ENCODE measurements at places on chromosomes 2 and 18.

DNA sequence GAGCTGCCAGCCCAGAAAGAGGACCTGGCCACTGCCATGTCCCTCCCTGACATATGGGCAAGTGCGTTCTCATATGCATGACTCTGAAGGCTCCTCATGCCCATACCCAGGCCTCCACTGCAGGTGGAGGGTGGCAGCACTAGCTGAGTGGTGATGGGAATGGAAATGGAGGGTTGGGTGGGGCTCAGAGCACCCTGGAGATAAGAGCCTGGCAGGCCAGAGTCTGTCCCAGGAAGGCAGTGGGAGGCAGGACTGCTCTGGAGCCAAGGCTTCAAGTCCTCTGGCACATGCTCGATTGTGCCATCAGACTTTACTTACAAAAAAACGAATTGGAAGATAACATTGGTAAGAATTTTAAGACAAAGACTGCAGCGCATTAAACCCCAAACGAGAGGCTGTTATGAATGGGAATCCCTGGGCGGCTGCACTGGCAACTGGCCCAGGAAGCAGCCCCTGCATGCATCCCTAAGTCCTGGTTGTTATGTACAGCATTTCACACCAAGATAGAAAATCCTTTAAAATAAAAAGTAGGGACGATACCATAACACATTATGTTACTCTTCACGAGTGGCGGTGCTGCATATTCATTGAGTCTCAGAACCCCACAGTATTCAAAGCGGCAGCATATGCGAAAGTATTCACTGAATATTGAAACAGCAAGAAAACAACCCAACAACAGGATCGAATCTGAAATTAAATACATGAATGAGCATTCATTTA is 81.7 kb upstream of the FAM98A start:
- DNase-seq, result no peak

DNA sequence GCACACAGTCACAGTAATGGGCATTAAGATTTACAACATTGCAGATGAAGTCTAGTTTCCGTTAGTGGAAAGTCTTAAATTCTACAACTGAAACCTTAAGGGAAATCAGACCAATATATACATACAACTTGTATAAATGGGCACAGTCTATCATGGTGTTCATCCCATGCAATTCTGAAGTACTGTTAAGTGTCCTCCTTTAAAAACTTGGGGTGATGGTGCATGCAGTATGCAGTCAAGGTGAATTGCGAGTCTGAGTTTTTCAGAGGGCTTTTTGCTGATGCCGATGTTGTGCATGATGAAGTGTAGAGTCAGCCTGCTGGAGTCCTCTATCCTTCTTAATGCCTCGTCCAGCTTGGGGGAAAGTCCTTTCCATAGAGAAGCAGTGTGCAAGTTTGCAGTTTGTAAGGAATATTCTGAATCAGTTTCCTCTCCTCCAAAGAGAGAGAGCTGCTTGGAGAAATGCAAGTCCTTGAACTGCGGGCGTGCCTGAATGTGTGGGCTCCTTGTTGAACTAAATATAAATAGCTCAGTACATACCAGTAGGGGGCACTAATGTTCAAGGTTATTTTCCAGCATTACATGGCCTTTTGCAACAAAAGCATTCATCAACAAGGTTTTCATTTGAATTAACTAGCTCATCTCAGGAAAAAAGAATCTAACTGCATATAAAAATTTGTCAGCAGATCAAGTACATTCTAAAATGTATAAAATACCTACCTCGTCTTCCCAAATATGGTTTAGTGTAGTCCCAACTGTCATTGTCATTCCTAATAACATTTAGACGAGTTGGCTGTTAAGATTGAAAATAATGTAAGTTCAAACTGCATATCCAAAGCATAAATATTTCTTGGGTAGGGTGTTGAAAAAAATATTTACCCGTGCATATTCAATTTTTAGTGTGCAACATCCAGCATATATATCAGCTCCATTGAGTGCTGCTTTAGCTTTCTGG is 21.3 kb downstream of the HNRNPLL start:
- peak; percentile 26 for DNase-seq

DNA sequence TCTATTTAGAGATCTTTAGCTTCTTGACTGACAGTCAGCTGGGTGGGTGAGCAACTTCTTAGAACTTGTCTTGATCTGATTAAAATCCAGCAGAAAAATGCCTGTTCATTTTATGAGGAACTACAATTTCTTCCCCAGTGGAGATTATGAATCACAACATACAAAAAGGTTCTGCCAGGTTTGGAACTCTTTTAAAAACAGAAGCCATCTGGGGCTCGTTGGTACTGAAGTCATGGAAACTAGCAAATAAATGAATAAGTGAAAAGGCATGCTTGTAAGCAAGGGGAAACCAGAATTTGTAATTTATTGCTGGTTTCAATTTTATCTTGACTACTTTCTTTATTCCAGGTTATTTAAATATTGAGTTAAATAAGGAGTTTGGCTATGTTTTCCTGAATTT is 767.4 kb downstream of the MBD2 start:
- DNase-seq, result peak; percentile 58

DNA sequence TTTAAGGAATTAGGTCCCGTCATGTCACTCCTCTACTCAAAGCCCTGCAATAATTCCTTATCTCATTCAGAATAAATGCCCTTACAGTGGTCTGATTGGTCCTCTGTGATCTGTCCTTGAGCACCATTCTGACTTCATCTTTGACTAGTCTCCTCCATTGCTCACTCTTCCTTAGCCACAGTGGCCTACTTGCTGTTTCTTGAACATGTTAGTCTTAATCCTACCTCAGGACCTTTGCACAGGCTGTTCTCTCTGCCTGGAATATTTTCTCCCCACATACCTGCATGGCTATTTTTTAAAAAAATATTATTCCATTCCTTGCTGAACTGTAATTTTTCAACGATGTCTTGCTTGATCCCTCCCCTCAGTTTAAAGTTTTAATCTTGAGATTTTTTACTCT is 48.0 kb downstream of the QPCT start:
- no peak for DNase-seq

GRCh38 chr2:235647264-235647663 is 153.4 kb downstream of the AGAP1 start:
- DNase-seq, result no peak

- DNase-seq, result no peak
These were observed 18.6 kb upstream of the KCNG2 start for GRCh38 chr18:79779021-79779699.

- DNase-seq, result no peak
These were observed 20.4 kb downstream of the MROH2A start for GRCh38 chr2:233798335-233799086.

GRCh38 chr2:237967463-237967951 is 693 bp downstream of the UBE2F start:
- DNase-seq, result no peak
